HEK293T (cell line): ENCODE measurements at places on chromosomes 12 and 14.

DNA sequence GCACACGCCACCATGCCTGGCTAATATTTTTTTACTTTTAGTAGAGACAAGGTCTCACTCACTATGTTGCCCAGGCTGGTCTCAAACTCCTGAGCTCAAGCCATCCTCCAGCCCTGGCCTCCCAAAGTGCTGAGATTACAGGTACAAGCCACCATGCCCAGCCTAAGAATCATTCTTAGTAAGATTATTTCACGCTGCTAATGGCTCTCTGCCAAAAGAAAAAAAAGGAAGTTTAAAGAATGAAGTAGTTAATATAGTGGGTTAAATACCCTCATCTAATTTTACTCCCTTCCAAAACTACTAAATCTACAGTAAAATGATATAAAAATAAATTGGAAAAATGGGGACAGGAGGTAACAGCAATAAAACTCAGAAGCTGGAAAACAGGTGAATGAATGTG lies 2.6 kb downstream of the ETFRF1 start:
- no peak for DNase-seq

DNA sequence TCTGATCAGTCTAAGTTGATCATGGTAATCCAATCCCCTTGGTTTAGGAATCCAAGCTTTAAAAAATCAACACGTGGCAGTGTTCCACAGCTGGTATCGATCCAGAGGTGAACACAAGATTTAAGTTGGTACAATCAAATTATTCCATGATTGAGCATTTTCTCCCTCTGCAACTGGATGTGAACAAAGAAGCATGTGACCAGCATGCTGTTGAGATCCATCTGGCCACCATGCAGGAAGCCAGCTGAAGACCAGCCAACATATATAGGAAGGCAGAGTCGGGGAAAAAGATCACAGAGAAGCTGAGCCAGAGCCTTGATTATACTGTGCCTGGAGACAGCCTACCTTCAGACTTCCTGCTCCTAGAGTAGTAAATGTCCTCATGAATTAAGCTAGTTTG lies 158.3 kb downstream of the SEC23A start:
- no peak for DNase-seq

DNA sequence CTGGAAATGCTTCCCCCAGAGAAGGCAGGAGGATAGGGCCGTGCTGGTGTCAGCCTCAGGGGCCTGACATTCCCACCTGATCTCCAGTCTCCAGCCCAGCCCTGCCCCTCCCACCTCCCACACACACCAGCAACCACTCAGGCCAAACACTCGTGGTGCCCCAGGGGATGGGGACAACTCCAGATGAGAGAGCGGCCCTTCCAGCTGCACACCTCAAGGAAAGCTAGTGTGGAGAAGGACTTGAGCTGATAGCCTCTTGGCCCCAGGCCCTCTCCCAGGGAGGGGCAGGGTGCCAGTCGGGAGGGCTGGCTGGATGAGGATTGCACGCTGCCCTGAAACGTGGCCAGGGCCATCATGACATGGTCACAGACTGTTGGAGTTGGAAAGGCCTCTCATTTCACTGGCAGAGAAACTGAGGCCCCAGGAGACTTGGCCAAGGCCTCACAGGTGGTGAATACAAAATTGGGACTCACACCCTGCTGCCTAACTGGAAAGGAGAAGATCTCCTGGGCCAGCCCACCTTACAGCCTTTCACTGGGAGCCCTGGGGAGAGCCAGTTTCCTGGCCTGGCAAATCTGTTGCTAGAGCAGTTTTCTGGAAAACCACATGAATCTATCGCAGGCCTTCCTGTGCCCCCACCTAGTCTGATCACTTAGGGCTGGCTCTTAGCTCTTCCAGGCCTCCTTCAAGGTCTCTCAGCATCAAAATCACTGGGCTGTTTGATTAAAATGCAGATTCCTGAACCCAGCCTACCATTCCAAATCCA lies 52.1 kb downstream of the IRF2BPL start:
- DNase-seq = no peak

DNA sequence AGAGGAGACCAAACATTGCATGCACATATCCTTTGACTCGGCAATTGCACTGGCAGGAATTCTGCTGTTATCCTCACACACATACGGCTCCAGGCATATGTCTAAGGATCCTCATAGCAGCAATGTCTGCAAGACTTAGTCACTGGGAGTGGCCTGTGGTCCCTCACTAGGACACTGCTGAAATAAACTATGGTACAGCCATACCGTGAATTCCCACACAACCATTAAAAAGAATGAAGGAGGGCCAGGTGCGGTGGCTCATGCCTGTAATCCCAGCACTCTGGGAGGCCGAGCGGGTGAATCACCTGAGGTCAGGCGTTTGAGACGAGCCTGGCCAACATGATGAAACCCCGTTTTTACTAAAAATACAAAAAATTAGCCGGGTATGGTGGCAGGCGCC lies 105.1 kb downstream of the ZFP36L1 start:
- no peak for DNase-seq

DNA sequence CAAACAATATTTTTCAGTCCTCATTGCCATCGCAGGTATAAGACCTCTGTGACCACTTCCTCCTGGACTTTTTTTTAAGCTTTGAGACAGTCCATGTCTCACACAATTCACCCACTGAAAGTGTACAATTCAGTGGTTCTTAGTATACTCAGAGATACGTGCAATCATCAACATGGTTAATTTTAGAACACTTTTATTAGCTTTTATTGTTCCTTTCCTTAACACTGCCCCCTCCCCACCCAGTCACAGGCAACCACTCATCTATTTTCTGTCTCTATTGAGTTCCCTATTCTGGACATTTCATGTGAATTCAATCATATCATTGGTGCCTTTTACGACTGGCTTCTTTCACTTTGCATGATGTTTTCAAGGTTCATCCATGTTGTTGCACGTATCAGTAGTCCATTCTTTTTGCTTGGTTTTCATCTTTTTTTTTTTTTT lies 16.2 kb downstream of the NCKAP5L start:
- no peak for DNase-seq

DNA sequence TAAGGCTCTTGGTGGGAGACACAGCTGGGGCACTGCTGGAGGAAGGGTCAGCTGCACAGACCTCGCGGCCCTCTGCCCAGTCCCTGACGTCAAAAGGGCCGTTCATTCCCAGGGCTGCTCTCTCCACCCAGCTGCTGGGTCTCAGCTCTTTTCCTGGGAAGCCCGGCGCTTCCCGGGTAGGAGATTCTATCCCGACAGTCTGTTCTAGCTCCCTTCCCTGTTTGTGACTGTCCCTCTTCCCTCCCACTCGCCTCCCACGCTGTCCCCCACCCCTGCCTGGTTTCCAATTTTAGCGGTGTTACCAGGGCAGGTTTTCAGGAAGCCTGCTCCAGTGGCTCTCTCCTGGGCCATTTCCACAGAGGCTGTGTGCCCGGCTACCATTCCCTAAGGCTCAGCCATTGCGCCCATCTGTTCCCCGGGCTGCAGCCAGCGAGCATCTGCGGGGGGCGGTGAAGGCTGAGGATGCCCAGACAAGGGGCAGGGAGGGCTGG lies 186.6 kb downstream of the CACNA1C start:
- DNase-seq = no peak

DNA sequence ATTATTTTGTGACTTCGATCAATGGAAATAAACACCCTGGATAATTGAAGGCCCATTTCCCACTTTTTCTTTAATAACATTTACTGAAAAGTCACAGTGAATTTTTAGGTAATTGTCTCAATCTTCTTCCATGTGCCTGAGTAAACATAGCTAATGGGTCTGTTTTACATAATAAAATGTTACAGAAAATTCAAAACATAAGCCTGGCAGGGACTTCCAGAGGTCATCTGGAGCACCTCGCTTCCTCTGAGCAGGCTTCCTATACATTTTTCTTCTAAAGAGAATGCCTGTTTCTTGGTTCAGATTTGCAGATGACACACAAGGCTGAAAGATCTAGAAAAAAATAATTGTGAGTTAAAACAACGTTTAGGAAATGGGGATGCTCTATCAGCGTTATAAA lies 183.8 kb upstream of the PDE3A start:
- no peak for DNase-seq

DNA sequence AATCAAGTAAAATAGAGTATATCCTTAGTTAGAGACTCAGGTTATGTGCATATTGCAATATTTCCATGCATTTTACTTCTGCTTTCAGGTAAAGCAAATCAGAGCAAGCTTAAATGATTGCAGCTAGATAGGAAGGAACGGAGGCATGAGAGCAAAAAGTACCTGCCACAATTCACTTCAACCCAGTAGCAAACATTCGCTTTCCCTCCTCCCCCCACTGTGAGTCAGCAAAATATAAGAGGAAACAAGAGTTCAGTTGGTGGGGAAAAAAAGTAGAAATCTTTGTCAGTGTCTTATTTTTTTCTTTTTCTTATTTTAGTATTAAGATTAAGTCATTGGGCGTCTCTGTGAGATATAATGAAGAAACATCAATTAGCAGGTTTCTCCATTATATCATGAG lies 475.4 kb downstream of the NPAS3 start:
- DNase-seq = no peak

- no peak for DNase-seq
Observed at GRCh38 chr12:92726850-92727249, 24.1 kb downstream of the PLEKHG7 start.

GRCh38 chr12:67966560-67966959 lies 22.7 kb upstream of the IFNG-AS1 start:
- no peak for DNase-seq

DNA sequence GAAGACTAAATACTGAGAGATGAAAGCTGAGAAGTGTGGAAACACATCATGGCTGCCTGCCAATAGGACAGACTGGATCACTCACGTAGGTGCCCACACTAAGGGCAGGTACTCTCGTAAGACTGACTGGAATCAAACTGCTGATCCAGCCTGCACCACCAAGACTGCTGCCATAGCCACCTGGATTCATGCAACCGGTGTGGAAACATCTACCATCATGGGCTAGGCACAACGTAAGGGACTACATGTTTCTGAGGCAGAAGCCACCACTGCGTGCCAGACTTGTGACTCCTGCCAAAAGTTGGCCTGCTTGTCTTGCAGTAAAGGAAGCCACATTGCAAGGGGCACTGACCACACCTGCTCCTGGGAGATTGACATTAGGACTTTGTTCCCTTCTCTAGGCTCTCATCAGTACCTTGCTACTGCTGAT lies 3.8 kb downstream of the POMT2 start:
- DNase-seq = no peak

GRCh38 chr14:75650253-75651058 lies 10.2 kb downstream of the ERG28 start:
- DNase-seq = no peak

DNA sequence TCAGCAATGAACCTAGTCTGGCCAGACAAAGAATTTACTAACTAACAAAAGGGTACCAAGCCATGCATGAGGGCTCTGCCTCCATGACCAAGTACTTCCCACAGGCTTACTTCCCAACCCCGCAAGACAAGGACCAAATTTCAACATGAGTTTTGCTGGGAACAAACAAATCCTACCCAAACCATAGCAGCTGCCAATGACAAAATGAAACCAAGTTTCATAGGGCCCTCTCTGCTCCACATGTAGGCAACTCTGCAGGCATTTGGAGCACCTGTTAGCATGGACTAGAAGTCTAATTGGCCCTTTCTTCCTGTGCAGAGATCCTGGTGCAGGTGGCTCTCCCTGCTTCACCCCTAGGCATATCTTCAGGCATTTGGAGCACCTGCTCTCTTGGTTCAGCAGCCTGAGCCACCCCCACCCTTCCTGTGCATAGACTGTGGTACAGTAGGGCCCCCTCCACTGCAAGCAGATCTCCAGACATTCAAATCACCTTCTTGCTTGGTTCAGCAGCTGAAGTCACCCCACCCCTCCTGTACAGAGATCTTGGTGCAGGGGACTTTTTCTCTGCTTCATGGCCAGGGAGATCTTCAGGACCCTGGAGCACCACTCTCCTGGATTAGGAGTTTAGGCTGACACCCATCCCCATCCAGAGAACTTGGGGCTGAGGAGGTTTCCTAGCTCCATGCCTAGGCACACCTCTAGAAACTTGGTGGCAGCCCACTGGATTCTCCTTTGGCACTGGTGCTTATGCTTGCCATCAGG lies 308.7 kb downstream of the RPAP3 start:
- no peak for DNase-seq

GRCh38 chr12:66152732-66153131 lies 17.1 kb downstream of the TMBIM4 start:
- DNase-seq = no peak

DNA sequence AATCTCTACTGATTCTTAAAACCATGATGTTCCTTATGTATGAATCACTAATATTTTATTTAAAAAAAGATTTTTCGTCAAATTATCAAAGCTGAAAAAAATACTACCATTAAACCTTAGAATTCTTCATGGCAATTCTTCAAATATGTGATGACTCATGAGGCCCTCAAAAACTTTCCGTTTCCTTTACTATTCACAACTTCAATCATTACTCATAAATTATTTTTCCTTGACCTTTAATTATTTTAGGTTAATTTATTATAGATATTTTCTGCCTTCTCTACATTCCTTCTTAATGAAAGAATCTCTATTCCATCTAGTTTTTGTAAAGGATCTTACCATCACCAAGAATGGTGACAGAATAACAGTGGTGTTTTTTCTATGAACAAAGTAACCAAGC lies 162.1 kb upstream of the SOX5 start:
- DNase-seq = no peak

DNA sequence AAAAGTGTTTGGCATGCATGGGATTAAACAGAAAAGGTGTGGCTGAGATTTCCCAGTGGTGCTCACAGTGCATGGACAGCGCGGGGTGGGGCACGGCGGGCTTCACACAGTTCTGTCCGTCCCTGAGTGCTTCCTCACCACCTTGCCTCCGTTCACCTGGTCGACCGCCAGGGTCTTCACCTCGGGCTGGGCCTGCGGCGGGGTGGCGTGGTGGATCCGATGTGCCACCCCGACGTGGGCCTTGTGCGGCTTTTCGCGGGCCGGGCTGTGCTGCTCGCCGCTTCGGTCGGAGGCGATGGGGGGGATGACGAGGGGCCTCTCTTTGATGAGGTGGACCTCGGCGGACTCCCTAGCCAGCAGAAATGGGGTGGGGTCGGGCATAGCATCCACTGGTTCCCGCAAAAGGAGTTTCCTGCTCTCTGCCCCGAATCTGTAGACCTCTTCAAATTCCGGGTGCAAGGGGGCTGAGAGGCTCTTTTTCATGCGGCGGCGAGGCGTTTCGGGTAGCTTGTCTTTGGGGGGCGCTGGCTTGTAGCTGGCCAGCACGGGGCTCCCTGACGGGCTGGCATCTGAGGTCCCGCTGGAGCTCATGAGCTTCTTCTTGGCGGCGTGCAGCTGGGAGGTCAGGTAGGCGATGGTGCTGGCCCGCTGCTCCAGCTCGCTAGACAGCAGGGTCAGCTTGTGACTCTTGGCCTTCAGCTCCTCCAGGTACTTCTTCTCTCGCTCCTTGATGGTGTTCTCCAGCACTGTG lies 35.5 kb downstream of the CCDC92 start:
- no peak for DNase-seq

DNA sequence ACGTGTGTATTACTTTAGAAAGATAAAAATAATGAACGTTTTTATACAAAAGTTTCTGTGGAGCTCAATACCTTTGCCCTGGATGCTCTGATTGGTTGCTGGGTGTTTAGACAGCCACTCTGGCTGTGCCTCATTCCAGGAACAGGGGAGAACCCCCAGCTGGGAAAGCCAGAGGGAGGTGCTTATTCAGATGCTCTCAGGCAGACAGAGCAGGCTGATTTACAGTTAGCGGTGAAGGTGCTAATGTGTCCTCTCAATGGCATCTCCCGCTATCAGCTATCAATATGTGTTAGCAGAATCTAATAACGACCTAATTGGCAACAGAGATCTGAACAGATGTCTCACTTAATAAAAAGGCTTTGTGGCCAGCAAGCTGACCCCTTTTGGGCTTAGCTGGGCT lies 402.3 kb downstream of the NUAK1 start:
- no peak for DNase-seq
